ENCODE measurements at places on chromosomes 12 and 14.

- no peak for DNase-seq
Observed at GRCh38 chr12:118840399-118840798, 140.9 kb upstream of the SRRM4 start.

- no peak for DNase-seq
Observed at GRCh38 chr12:132152411-132152821, 8.2 kb downstream of the NOC4L start.

DNA sequence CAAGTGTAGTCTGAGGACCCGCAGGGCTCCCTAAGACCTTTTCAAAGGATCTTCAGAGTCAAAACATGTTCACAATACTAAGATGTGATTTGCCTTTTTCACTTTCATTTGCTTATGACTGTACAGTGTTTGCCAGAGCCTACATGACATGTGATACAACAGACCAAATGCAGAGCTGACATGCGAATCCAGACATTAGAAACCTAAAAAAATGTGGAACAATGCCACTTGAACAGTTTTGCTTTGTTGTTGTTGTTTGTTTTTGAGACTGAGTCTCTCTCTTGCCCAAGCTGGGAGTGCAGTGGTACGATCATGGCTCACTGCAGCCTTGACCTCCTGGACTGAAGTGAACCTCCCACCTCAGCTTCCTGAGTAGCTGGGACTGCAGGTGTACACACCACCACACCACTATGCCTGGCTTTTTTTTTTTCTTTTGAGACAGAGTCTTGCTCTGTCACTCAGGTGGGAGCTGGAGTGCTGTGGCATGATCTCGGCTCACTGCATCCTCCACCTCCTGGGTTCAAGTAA is 5.3 kb upstream of the RAB35 start:
- DNase-seq: no peak

- DNase-seq: no peak
Observed at GRCh38 chr12:110379631-110380030, 23.9 kb downstream of the ANAPC7 start.

DNA sequence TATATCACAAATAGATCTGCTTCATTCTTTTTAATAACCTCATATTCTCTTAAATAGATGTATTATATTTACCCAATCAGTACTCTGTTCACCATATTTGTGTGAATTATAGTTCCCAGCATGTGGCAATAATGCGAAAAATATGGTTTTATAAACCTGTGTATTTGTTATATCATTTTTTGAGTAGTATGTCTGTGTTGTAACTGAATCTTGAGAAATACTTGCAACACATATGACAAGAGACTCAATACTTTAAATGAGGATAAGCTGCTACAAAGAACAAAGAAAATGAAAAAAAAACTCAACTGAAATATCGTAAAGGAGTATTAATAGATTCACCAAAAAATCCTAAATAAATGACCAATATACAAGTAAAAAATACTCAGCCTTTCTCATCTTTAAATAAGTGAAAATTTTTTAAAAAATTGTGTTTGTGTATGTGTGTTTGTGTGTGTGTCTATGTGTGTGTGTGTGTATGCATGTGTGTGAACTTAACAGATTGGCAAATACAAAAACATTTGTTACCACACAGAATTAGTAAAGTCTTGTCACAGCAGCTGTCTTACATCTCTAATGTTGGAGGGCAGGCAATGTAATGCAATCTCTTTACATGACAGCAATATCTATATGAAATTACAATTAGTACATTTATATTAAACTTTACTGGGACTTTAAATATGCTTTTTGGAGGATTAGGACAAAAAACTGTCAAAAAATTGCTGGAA is 441.9 kb upstream of the MGAT4C start:
- DNase-seq: peak; percentile 13

DNA sequence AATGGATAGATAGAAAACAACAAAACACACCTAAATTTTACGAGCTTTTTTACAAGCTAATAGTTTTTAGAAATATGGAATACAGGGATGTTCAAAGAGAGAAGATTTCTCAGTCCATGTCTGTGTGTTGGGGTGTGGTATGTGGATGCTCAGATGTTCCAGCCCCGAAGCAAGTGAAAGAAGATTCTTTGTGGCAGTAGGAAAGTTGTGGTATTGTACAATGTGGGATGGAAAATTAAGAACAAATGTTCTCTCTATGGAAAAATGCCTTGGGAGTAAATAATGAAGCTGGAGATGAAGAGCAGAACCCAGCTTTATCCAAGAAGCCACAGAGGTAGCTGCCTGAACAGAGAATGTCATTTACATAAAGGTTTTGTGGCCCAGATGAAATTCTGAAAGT is 150.3 kb upstream of the PRKD1 start:
- peak; percentile 12 for DNase-seq

DNA sequence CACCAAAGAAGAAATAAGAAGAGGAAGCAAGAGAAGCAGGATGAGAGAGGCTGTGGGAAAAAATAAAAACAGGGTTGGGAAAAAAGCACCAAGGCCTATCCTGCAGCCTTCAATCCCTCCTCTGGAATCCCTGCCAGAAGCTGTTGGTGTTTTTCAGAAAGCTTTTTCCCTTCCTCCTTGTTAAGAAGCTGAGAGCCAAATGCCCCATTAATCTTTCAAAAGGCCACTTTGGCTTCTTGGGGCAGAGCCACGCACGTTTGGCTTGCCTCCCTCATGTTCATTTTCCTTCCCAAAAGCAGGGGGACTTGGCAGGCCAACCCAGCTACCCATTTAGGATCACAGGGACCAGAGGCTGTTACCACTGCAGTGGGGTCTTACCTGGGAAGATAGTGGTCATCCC is 365.3 kb downstream of the NUAK1 start:
- no peak for DNase-seq

GRCh38 chr12:120116441-120116791 is at the start of gene RAB35:
RAB35 (minus strand) TSS chr12:120116753; CDS start chr12:120116650, 103 bp downstream.
- DNase-seq: no peak

DNA sequence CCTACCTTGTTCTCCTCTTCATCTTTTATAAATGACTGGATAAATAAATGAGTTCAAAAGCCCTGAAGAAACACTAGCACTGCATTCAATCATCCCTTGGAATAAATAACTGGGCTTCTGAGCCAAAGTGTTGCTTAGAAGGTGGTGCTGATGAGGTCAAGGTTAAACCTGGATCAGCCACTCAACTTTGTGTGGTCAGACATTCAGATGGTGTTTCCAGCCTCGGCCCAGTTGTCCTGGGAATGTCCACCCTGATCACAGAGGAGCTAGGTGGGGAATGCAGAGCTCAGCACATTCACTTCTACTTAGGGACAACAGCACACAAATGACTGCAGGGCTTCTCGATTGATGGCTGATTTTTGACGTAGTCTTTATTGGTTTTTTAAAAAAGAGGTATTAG is 88.7 kb downstream of the SLC8A3 start:
- DNase-seq: no peak

DNA sequence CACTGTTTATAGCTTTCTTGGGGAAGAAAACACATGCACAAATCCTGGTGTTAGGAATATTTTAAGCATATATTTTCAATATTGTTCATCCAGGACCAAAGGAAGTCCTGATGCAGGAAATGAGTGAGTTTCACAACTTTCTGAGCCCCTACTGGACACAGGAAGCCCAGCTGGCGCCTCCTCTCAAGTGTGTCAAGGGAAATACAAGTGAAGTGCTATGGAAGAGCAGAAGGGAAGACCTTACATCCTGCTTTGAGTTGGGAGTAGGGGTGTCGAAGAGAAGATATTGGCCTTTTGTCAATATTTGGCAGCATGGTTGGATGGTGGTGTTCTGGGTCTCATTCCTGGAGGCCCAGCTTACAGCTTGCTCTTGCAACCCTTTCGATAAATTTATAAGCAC is 66.1 kb upstream of the ZDHHC17 start:
- DNase-seq: no peak

- no peak for DNase-seq
Observed at GRCh38 chr12:119885549-119885948, 8.4 kb upstream of the CIT start.

DNA sequence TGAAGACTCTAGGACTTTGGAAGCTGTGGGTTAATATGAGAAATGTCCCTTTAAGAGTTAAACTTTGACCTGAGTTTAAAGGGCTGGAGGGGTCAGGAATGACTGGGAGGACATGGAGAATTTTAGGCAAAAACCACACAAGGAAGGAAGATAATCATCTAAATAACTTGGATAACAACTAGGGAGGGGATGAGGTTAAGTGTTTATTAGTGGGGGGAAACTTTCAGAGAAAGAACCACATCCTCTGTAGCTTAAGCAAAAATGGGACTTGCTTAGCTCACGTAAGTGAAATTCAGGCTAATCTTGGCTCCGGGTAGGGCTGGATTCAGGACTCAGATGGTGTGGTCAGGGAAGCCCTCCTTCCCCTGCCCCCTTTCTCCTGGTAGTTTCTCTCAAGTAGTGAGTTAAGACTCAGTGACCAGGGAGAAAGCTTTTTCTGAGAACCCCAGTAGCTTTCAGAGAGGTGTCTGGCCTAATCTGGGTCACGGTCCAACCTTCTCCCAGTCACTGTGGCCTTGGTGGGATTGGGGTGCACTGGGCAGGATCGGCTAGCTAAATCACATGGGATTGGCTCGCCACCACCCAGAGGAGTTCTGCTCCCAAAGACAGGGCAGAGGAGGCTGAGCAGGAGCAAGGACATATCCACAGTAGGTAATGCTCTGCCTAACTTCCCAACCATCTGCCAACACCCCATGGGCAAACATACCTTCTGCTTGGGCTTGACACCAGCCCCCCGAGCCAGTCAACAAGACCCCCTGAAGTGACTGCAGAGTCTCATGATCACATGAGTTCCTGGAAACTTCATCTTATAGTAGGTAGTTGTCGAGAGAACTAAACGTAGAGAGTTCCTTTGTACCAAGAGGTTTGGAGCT is 52.8 kb downstream of the ARF6 start:
- no peak for DNase-seq

DNA sequence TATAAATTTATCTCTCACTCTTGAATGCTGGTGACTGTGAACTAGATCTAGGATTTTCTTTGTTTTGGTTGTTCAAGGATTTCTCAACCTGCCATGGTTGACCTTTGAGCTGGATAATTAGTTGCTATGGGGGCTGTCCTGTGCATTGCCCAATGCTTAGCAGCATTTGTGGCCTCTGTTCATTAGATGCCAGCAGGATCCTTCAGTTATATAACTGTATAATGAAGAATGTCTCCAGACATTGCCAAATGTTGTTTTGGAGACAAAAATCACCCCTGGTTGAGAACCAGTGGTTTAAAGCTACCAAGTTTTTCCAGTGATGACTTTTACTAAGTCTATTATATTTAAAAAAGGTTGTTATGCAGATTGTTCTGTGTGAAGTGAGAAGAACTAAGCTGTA is 147.9 kb upstream of the STXBP6 start:
- DNase-seq: no peak

DNA sequence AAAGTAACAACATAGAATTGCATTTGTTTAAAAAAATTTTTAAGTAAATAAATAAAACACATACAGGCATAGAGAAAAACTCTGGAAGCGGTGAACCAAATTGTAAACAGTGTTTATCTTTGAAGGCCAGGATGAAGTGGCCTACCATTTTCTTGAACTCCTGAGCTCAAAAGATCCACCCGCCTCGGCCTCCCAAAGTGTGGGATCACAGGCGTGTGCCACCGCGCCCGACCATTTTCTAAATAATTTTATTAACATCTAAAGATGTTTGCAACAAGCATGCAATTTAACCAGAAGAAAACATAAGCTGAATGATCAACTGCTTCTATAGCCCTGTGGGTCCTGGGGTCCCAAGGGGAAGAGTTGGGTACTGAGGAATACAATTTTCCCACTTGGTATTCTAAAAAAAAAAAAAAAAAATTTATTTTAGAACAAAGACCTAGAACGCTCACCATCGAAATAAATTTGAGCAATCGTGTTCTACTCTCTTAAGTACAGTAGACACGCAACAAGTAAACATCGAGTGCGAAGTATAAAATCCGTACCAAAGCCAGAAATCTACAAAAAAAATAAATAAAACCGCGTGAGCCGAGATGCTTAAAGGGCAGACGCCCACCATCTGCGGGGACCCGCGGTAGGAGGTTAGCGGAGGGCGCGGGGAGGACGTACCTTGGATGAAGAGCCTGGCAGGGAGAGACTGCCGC is 484 bp downstream of the MIS18BP1 start:
- DNase-seq: no peak

GRCh38 chr12:85683051-85683450 is 153.2 kb downstream of the RASSF9 start:
- DNase-seq: no peak

GRCh38 chr12:119914666-119915065 is 37.5 kb upstream of the CIT start:
- DNase-seq: no peak

GRCh38 chr14:74710480-74710879 is 2.4 kb downstream of the AREL1 start:
- DNase-seq: no peak

- no peak for DNase-seq
Observed at GRCh38 chr14:92105073-92105892, 1.1 kb downstream of the ATXN3 start.

DNA sequence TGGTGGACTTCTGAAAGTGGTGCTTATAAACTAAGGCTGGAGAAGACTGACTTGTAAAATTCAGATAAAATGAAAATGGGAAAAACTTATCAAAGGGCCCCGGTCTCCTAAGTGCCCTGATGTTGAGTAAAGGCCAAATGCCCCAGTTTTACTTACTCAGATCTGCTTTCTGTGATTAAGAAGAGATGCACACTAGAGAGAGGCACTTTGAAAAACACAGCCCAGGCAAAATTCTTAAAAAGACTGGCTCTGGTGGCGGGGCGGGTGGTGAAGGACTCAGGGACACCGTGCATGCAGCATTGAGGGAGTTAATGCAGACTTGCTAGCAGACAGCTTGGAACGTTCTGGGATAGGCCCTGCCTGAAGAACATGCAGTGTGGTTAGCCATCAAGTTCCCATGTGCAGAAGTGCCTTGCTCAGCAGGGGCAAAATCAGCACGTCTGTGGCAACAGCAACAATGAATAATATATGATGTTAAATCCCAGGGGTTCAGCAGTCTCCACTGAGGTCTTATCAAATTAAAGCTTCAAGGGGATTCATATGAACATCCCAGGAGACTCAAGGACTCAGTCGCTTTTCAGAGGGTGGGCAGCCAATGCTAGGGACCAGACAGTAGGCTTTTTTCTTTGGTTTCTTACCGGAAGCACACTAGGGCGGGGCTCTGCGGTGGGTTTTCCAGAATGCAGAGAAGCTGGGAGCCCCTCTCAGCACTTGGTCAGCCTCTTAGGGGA is 105.0 kb downstream of the DAD1 start:
- DNase-seq: no peak
